ENCODE measurements at places on chromosomes 2 and 18.

GRCh38 chr2:106885329-106885728, 638 bp downstream of the ST6GAL2 start:
- no peak for DNase-seq

DNA sequence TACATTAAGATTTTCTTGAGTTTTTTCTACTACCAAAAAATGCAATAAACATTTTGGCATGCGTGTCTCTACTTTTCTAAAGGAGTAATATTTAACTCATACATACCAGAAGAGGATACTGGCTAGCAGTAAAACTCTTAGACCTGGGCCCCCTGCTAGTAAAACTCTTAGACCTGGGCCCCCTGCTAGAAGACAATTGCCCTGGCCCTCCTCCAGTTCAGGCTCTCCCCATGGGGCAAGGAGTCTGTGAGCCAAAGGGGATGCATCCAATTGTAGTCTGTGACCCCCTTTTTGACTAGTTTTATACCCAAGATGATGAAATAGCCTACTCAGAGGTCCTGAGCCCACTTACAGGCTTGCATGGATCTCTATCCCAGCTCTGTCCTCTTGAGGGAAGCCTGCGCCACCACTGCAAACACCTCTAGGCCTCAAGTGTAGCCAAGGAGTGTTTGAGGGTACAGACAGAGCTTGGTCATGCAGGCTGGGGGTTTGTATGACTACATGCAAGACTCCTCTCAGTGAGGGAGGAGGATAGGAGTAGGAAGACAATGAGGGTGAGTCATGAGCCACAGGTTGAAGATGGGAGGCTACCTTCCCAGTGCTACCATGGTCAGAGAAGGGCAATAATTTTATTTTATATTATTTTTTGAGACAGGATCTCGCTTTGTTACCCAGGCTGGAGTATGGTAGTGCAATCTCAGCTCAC, 45.2 kb upstream of the PGAP1 start:
- DNase-seq = no peak

DNA sequence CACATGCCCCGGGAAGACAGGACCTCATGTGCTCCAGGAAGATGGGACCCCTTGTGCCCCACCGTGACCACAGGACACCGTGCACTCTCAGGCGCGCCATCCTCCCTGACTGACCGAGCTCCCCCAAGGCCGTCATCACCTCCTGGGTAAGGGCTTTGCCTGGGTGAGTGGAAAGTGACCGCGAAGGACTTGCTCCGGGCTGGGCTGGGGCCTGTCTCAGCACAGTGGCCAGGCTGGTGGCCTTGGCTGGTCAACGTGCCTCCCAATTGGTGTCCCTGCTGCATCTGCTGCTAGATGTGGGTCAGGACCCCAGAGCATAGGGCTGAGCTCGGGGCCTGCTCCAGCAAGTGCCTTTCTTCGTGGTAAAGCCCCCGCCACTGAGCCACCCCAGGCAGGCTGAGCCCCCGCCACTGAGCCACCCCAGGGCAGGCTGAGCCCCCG, 69.7 kb upstream of the CTDP1 start:
- no peak for DNase-seq

- no peak for DNase-seq
Measured at GRCh38 chr2:96663829-96664228, 21.3 kb downstream of the FER1L5 start.

GRCh38 chr18:45165176-45165713, 450.0 kb upstream of the SLC14A2 start:
- no peak for DNase-seq

GRCh38 chr18:32257084-32257785, 67.4 kb downstream of the MEP1B start:
- no peak for DNase-seq

DNA sequence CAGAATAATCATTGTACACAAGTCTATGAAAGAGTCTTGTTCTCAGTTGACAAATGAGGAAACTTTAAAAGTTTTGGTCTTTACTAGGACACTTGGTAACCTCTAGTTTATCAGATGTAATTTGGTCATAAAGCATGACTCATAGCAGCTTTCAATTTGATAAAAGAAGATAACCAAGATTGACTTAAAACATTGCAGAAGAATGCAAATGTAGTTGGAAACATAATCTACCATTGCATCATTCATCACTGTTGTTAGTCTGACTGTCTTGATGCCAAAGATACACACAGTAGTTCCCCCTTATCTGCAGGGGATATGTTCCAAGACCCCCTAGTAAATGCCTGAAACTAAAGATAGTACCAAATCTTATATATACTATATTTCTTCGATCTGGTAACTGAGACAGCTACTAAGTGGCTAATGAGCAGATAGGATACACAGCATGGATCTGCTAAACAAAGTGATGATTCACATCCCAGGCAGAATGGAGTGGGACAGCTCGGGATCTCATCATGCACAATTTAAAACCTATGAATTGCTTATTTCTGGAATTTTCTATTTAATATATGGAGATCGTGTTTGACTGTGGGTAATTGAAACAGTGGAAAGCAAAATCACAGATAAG, 131.4 kb upstream of the CCDC68 start:
- DNase-seq = no peak

DNA sequence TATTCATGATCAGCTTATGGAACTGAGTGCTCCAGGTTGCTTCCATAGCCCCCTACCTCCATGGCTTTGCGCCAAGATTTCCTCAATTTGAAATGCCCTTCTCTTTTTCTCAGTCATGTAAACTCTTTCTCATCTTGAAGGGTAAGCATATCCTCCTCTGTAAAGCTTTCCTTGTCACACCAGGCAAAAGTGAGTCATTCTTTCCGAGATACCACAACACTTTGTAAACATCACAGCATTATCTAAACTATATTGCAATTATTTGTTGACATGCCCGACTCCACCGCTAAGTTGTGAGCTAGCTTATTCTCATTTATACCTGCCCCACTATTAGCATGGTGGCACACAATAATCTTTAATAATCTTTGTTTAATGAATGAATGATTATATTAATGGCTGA, 419.5 kb upstream of the CHST9 start:
- DNase-seq = no peak

- no peak for DNase-seq
Measured at GRCh38 chr2:45776160-45776955, 124.9 kb downstream of the PRKCE start.

- no peak for DNase-seq
Measured at GRCh38 chr18:72840109-72840508, 27.7 kb downstream of the NETO1 start.

- peak; percentile 41 for DNase-seq
Measured at GRCh38 chr2:25103287-25103871, 61.5 kb downstream of the EFR3B start.

- DNase-seq = no peak
Measured at GRCh38 chr2:163302141-163302540, 433.7 kb downstream of the FIGN start.

GRCh38 chr2:30217644-30218337, 13.5 kb upstream of the LBH start:
- DNase-seq = no peak

- DNase-seq = no peak
Measured at GRCh38 chr2:183829931-183830330, 705.7 kb downstream of the NUP35 start.

- no peak for DNase-seq
Measured at GRCh38 chr2:85887566-85888019, 1.2 kb downstream of the ST3GAL5 start.

- no peak for DNase-seq
Measured at GRCh38 chr2:98940102-98940501, 4.1 kb upstream of the CRACDL start.

GRCh38 chr2:1972011-1972410, 227.7 kb upstream of the PXDN start:
- DNase-seq = no peak

DNA sequence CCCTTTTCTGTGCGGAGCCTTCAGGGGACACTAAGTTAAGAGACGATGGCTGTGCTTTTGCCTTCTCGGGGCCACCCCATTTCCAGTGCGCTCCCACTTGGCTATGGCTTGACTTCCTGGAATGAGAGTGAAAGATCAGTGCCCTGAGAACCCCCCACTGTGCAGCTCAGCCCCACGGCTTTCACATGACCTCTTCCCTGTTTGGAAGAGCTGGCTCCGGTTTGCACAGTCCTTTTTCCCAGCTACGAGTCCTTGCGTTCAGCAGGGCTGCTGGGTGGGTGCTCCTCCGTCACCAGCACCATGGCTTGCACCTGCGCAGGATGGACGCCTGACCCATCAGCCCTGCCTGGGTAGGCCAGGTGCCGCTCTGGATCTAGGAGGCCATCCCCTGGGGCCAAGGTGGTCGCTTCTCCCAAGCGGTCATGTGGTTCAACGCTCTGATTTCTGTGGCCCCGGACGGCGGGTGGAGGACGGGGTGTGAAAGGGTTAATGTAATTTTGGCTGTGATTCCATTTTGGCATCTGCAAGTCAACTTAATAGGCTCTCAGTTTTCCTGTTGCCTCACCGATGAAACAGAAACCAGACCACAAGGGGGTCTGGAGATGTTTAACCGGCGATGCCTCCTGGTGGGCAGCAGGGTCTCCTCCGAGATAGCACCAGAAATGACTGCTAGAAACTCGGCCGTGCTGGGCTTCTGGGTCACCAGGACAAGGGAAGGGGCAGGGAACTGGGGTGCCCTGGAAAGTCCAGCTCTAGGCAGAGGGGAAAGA, 113.1 kb upstream of the HAAO start:
- no peak for DNase-seq

DNA sequence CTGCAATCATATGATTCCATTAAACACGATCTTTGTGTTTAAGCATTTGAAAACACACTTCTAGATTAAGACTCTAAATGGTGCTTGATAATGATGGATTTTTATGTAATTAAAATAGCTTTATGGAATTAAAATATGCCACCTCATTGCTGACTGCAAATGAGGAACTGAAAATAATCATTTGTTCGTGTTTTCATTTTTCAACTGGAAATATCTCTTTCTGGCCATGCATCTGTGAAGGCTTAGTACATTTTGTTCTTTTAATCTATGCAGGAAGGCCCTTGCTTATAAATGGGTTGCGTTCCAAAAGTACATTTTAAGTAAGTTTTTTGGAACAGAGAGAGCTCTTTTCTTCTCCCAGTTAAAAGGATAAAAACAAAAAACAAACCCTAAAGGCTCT, 125.5 kb downstream of the MC4R start:
- no peak for DNase-seq

GRCh38 chr2:121489284-121489683, 41.4 kb upstream of the RNU4ATAC start:
- no peak for DNase-seq

- DNase-seq = no peak
Measured at GRCh38 chr2:161217597-161218185, 57.5 kb downstream of the TANK start.

DNA sequence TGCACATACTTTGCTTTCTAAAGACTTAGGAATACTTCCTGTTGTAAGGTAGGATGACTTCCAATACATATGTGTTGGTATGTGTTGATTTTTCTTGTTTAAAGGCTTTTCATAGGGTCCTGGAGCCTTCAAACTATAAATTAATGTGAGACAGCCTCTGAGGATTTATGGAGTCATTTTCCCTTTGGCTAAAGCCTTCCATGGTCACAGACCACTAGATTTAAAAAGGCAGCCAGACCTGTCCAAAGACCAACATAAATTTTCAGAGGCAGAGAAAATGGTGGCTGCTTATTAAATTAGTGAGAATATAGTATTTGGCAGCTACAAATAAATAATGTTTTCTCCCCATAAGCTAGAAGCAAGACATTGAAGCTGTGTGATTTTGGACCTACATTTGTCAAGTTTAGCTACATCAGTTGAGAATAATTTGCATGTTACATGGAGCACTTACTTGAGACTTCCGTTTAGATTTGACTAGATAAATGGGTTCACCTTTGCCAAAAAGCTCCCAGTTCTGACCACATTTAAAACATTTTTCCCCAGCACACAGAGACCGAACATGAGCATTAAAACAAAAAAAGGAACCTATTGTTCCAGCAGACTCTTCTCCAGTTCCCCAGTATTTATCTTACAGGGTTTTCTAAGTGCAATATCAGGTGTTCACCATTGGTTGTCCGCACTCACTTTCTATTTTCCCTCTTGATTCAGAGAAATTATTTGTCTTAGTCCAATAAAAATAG, 402.9 kb downstream of the PARD3B start:
- DNase-seq = no peak

- DNase-seq = no peak
Measured at GRCh38 chr2:45373534-45373933, 237.5 kb downstream of the SRBD1 start.

DNA sequence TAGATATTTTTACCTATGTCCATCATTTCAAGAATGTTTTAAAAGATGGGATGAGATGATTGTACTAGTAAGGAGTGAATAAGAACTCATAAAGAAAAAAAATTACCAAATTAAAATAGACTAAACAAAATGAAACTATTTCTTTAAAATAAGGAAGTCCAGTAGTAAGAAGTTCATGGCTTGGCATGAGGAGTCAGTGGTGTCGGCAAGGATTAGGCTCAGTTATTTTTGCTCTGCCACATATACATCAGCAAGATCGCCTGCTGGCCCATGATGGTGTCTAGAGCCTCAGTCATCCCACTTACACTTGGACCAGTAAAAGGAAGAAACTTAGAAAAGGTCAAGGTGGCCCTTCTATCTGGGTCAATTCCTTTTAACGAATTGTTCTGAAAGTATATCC, 300.9 kb upstream of the SLC8A1 start:
- DNase-seq = no peak

DNA sequence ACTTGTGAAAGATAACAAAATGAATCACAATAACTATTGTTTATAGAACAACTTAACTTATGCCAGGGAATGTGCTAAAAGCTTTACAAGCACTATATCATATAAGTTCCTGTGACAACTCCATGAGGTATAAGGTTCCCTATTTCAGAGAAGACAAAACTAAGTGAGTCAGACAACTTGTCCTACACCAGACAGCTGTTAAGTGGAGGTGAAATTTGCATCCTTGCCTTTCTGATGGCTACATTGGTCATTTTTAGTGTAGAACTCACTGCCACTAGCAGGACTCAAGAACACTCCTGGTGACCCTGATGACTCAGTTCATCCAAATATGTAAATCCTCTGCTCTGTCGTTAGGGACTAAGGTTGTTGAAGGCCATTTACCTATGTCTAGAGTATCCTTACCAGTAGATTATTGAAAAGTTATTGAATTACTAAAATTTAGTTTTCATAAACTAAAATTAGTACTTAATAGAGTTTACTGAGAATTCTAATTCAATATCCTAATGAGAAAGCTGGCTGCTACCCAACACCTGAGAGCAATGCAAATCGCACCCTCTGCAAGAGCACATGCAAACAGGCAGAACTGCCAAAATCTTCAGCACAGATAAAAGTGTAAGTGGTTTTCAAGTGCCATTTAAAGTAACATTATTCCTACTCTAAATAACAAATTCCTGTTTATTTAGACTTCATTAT, 636.2 kb downstream of the NRXN1 start:
- DNase-seq = no peak

DNA sequence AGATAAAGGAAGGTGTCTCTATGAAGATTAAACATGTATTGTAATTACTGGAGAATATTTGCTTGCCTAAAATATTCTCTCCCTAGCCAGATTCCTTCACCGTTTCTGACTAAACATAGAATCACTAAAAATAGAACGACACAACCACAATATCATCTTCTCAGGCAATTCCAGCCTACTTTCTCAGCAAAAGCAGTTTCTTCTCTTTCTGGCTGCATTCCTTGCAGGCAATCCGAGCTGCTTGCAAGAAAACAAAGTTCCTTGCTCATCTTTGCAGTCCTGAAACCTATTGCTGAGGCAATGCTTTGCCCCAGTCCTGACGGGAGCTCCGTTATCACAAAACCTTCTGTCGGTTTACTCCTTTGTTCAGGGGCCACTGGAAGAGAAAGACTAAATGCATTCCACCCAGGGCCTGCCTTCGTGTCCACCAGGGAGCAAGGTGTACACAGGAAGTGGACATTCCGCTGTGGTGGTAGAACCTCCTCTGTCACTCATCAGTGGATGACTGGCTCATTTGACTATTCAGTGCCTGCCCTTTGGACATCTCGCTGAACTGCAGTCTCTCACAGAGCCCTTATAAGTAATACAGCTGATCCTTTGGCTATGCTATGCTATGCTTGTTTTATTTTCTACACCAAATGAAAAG, 239.2 kb upstream of the DOK6 start:
- DNase-seq = peak; percentile 5
